ENCODE measurements at places on chromosomes 4 and X.
A peak's percentile ranks its signal among the peaks of the same experiment; 100 is the strongest.

DNA sequence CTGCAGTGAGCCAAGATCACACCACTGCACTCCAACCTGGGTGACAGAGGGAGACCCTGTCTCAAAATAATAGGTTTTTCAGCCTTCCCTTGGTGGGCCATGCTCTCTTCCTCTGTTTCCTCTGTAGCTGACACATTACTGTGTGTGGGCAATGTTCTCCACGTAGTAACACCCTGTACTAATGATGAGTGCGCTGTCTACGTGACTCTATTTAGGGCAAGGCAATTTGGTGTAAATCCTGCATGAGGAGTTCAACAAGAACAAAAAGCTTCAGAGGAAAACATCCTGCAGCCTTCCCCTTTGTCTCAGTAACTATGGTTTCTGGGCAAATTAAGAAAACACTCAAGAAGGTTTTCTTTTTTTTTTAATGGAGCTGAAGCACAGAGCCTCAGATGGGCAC is 24.4 kb upstream of the JAKMIP1 start:
- DNase-seq = no peak

DNA sequence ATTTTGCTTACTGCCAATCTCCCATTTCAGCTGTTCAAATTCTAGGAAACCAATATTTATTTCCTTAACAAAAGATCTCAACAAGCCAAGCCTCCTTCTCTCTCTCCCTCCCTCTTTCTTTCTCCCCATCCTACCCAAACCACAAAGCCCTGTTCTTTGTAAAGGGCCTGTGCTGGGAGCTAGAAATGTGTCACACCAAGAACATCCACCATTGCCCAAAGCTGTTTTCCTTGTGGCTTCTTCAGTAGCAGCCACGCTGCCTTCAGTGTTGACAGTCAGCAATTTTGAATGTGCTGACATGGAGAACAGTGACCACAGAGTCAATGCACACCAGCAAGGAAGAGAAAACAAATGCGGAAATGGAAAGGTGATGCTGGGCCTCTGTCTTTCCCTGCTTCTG is 203.0 kb downstream of the MAML3 start:
- DNase-seq = no peak

DNA sequence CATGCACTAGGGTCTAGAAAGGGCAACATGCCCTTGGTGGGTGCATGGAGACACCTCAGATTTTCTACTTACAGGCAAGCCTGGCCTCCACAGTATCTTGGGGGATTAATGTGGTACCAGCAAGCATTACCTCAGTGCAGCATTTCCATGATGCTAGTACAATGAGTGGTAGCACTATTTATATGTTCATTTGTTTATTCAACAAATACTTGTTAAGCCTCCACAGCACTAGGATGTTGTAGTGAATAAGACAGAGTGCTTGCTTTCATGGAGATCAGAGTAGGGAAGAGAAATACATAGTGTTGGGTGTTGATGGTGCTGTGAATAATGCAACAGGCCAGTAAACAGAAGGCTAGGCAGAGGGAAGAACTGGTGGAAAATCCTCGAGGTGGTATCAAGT is 133.4 kb downstream of the KLHL8 start:
- DNase-seq = no peak

DNA sequence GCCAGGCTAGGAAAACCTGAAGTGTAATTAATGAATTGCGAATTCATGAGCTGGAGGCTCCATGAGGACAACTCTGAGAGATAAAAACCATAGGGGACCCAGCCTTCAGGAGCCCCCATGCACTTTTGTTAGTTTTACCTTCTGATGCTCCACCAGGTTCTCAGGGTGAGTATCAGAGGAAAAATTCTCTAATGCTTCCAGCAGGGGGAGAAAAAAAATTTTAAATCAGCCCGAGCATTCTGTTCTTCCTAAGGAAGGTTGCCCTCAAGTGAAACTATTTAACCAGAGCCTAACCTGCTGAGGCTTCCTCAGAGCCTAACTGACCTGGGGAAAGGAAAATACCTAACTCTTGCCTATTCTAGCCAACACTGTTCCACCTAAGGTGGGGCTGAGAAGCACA is 552.6 kb downstream of the PPARGC1A start:
- peak; percentile 22 for DNase-seq

Data from neural progenitor cell (in vitro differentiated cells).